ENCODE measurements at places on chromosomes 4 and X.

DNA sequence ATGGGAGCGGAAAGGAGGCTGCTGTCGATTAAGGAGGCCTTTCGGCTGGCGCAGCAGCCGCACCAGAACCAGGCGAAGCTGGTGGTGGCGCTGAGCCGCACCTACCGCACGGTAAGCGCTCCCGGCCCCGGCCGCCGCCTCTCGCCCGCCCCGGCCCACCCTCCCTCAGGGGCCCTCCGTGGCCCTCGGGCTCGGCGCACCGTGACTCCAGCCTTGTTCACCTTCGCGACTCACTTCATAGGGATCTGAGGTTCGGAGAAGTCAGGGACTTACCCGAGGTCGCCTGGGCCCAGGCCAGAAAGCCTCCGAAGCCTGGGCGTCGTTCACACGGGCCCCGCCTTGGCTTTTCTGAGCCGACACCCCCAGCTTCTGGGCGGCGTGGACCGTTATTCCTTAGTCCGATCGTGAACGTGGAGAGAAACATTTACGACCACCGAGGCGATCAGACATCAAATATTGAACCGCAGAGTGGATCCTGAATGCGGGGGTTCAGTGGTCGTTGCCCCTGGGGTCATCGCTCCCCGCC, 362 bp downstream of the NCAPG start:
- DNase-seq, result no peak

DNA sequence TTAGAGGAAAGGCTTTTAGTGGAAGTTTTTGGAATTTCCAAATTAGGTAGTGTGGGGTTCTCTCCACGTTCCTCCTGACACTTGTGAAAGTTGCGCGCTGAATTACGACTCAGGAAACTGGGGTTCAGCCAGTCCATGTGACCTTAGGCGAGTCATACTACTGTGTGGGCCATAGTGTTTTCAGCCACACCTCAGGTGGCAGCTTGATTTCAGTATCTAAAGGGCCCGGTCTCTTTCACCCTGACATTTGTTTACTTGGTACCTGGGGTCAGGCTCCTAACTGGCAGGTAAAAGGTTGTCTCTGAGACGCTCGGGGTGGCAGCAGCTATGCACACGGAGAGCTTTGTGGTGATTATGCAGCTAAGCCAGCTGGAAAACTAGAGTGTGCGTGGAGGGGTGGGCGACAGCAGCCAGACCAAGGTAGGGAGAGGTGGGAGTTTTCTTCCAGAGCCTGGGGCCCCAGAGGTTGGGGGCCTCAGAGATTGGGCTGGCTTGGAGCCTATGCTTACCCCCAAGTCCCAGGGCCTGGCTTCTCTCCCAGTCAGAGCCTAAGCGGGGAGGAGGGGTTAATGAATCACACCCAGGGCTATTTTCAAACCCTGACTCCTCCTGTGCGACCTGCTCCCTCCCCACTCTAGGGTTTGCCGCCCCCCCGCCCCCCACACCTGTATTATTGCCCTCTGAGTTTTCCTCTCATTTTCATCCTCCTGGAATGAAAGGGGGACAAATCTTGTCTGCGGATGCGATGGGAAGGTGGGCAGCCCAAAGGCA, 47.2 kb downstream of the STARD8 start:
- DNase-seq, result no peak

DNA sequence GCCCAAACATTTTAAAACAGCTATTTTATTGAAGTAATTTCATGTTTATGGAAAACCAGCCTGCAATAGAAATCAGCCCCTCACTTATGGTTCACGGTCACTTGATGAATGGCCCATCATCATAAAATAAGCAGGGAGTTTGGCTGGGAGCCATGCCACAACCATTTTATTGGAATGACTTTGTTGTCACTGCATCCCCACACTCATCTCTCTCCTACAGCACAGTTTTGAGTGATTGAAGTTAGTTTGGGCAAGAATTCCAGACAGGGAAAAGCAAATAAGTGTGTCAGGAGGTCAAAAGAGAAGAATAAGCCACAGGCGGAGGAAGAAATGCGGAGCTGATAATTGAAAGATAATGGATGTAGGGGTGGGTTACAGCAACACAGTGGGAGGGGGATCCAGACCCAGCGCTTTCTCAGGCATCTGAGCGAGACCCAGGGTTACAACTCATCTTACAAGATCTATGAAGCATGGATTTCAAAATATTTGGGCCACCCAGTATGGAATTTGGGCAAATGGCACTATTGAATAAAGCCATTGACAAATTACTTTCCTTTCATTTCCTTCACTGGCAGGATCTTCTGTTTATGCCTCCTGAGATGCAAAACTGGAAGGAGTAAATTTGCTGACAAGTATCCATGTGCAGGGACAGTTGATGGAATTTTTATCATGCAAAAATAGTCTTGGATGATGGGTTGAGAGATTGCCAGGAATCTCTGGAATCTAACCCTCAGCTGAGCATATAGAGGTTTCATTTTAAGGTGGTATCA, 100.8 kb downstream of the SHROOM3 start:
- DNase-seq, result no peak

GRCh38 chrX:150084496-150085229, 146.4 kb upstream of the EOLA2 start:
- no peak for DNase-seq

All from MV-4-11 (cell line).